Stimulated activated CD4-positive, alpha-beta T cell treated with anti-CD3 and anti-CD28 coated beads, Interleukin-1b, Interleukin-23, amount 100 ng/mL, for 24 hours (primary cell): ENCODE measurements at places on chromosomes 5 and 9.

- no peak for DNase-seq
Observed at GRCh38 chr9:130213911-130214761, 41.9 kb downstream of the NCS1 start.

GRCh38 chr9:37096628-37097027, 23.7 kb upstream of the ZCCHC7 start:
- DNase-seq, result no peak

- DNase-seq, result no peak
Observed at GRCh38 chr5:18048449-18048848, 414.2 kb downstream of the TAF11L14 start.

DNA sequence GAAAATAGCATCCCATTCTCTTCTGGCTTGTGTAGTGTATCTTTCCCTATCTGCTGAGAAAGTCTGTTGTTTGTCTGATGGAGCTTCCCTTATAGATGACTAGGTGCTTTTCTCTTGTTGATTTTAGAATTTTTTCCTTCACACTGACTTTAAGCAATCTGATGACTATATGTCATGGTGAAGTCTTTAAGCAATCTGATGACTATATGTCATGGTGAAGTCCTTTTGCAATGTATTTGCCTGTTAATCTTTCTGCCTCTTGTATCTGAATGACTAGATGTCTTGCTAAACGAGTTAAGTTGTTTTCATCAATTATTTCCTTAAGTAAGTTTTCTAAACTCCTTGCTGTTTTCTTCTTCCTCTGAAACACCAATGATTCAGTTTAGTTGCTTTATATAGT, 80.5 kb downstream of the RNF130 start:
- DNase-seq, result no peak

- DNase-seq, result no peak
Observed at GRCh38 chr5:135032999-135033861, 798 bp downstream of the PITX1 start.
